H1 (cell line): ENCODE measurements at places on chromosomes 7 and 10. TPM values are rescaled to one million over a fixed set of nuclear protein-coding genes. Genes with fewer than 3 reads are reported as not detected.

DNA sequence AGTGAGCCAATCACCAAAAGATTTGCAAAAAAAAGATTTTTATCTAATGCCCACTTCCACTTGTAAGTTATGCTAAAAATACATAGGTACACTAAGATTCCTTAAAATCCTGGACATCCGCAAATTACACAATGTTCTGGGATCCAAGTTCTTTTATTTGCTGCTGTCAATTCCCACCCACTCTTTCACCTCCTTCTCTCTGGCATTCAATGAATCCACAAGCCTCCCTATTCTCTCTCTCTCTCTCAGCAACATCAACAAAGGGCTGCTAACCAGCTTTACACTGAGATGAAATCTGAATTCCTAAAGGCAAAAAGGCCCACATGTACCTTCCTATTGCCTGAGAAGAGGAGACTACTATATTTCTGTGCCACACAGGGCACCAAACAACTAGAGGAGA, 99.9 kb downstream of the ARMH3 start:
- no peak for DNase-seq

DNA sequence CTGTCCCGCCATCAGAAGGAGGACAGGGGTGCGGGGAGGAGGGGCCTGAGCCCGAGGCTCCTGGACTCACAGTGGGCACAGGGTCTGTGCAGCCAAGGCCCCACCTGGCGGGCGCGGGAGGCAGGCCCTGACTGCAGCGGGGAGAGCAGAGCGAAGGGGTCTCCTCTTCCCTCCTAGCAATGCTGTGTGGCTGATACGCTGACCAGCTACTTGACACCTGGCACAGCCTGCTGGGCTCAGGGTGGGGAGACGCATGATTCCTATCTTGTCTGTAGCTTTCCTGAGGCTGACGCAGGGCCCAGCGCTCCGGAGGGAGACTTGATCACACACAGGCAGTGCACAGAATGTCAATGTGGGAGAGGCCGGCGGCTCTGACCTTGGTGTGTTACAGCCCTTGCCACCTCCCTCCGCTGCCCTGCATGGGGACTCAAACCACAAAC, 174.9 kb downstream of the ELFN1 start:
- DNase-seq, result no peak

MRLN gene
- polyA plus RNA-seq, result 0.21 TPM in 1 of 2 replicates, not detected in the other

DNA sequence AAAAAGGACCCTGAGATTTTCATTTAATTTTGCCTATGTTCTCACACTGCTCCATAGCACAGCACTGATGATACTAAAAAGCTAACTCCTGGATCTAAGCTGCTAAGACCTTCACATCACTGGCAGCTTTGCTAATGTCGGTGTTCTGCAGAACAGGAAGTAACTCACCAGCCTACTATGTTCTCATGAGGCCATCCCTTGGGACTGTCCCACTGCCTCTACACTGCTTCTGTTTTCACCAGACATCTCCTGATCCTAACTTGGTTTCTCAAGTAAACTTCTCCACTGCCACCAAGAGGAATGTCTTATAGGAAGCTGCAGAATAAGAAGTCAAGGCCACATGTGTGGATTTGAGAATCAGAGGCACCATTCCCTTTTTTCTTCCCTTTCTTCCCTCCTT, 15.1 kb downstream of the HTR7 start:
- no peak for DNase-seq

DNA sequence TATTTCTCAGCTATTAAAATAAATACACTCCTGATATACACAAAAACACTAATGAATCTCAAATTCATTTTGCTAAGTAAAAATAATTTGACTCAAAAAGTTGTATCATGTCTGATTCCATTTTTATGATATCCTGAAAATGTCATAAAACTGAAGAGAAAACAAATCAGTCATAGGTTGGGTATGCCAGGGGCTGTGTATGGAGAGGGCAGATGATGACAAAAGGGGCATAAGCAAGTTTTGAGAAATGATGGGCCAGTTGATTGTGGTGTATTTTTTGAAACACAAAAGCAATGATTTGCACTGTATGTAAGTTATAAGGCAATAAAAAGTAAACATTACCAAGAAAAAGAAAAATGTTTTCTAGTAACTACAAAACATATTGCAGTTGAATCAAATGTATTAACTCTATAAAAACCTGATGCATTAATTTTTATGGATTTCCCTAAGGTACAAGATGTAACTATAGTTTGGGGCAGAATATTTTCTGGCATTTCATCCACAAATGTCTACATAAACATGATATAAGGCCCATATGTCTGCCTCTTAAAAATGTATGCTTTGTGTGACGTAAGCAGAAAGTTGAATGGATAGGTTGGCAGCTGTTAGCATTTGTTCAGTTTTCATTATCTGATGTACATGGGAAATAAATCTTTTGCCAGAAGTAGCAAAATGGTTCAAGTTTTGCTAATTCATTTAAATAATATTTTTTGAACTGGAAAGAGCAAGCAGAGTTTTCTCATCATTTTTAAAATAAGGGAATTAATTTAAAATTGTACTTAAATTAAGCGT, 35.1 kb upstream of the ING3 start:
- DNase-seq, result no peak

GRCh38 chr10:57222129-57222528, 861.1 kb upstream of the ZWINT start:
- peak; percentile 55 for DNase-seq

DNA sequence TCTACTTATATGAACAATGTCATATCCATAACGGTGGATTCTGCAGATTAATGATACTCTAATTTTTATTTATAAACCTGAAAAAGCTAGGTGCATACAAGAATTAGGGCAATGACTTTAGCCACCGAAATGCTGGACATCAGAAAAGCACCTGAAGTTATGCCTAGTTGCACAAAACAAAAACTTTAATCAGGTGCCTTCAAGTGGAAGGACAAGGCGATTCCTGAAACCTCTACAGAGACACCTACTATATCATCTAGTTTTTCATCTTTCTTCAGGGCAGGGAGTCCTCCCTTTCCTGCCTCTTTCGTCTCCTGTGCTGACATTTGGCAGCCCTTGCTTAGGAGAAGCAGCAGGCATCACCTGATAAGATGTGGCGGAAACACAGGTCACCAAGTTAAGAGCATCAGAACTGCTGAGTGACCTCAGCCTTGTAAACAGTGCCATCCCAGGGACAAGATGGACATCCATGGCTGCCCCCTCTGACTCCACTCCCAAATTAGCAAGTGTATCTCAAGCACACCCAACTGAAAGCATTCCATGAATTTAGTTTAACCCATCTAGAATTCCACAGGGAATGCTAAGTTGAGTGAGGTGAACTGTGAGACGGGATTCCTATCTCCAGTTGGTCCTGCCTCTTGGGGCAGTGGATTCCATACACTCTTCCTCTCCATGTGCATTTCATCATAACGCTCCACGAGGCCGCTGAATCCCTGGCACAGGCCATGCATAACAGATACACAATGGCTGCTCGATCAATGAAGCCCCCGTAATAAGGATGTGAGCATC, 5.8 kb downstream of the ITPRIP start:
- DNase-seq, result no peak

- no peak for DNase-seq
Observed at GRCh38 chr7:69090936-69091335, 507.3 kb upstream of the AUTS2 start.

PLPP4 gene
- polyA plus RNA-seq, result 0.27 and 0.30 TPM in 2 replicates

MICALL2 gene
- polyA plus RNA-seq, result 5.3 and 7.4 TPM in 2 replicates

DNA sequence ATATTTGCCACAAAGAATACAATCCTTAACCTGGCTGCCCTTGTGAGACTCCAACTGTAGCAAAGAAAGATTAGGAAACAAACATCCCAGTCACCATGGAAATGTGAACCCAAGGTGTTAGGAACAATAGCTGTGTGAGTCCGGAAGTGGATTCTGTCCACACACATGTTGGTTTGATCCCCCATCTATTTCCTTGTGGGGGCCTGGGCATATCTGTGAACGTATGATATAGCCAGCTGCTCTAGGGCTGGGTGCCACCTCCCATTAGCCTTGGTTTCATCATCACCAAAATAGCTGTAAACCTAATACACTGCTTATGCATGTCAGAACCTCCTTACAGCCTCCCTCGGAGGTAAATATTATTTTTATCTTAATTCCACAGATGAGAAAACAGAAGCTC, 26.4 kb downstream of the GRK5 start:
- no peak for DNase-seq
